ENCODE measurements at places on chromosomes 1 and 21.
A peak's percentile ranks its signal among the peaks of the same experiment; 100 is the strongest.

- DNase-seq, result no peak
Observed at GRCh38 chr1:41901551-41901950, 17.2 kb downstream of the HIVEP3 start.

DNA sequence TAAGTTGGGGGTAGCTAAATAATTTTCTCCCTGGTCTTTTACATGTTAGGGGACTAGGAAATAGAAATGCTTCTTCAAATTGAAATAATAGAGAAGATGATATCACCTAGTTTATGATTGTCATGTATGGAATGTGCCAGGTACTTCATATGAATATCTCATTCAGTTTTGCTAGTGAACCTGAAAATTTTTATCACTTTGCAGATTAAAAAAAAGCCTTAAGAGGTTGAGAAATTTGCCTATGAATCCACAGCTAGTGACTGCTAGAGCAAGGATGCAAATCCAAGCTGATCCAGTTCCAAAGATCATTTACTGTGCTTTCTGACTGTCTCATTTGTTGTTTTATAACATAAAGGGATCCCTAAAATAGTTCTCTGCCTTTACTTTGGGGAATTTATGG lies 24.7 kb downstream of the RNF2 start:
- DNase-seq, result no peak

- DNase-seq, result no peak
Observed at GRCh38 chr21:31136891-31137290, 98.6 kb upstream of the KRTAP19-8 start.

GRCh38 chr1:55212349-55213150 lies 2.6 kb downstream of the USP24 start:
- no peak for DNase-seq

- peak; percentile 83 for DNase-seq
Observed at GRCh38 chr1:156767879-156768604, 707 bp downstream of the PRCC start.

DNA sequence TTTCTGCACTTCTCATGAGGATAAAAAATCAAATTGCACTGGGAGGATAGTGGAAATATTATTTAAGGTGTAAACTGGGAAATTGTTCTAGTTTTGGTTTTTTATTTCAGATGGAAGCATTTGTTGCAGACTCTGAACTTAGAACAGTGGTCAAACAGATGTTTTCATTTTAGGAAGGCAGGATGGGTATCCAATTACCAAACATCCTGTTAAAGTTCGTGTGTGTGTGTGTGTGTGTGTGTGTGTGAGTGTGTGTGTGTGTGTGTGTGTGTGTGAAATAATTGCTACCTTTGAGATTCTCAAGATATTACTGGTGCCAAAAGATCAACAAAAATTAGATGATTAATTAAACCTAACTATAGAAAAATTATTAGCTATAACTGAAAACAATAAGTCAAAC lies 24.3 kb upstream of the DUSP10 start:
- DNase-seq, result no peak

- DNase-seq, result no peak
Observed at GRCh38 chr1:174090471-174090870, 68.3 kb upstream of the RC3H1 start.

GRCh38 chr1:232834066-232834465 lies 28.9 kb downstream of the MAP10 start:
- no peak for DNase-seq

DNA sequence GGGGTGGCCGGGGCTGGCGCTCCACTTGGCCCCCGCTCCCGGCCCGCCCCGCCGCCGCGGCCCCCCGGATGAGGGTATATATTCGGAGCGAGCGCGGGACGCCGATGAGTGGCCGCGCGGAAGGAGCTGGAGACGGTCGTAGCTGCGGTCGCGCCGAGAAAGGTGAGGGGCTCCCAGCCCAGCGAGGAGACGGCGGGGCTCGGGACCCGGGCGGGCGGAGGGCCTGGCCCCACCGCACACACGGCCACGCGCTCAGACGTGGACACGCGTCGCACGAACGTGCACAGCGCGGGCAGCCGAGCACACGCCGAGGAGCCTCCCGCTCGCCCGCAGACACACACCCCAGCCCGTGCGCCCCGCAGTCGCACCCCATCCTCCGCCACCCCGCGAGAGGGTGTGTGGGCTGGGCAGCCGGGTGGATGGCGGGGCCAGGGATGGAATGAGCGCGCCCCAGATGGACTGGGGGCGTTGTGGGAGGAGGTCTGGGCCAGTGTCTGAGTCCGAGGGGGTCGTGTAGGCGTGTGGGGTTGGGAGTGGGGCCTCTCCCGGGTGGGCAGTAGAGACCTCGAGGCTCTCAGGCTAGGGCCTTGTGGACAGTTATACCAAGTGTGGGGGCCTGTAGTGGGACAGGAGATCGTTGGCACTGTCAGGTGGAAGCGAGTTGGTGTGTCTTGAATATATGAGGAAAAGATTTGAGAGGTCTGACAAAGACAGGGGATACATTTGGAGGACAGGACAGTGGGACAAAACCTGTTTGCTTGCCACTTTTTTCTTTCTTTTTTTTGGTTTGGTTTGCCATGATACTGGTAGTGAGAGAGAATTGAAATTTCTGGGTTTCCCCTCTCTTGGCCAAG lies at the start of gene UAP1:
Gene UAP1 (plus strand): TSS at position 107 of the 854 bp plus-strand sequence. CDS start 4,347 bp downstream, outside the sequence.
- no peak for DNase-seq

DNA sequence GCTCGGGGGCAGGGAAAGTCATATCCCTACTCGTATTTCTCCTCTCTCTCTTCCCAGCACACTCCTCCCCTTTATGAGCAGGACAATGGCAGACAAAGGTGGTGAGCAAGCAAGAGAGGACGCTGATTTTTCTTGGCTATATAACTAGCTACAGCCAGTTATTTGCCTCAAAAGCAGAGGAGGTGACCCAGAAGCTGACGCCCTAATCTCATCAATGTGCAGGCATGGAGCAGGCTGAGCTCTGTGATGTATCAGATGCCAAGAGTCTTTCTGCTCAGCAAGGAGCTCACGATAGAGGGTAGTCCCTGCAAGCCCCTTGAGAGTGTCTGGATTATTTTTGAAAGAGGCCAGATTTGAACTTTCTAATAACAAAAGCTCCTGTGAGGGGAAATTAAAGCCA lies 75.5 kb downstream of the ASTN1 start:
- no peak for DNase-seq

GRCh38 chr1:34984793-34985608 lies at the start of gene TMEM35B:
TMEM35B (minus strand) TSS chr1:34985347; CDS start chr1:34985305, 42 bp downstream.
- DNase-seq, result peak; percentile 87

- no peak for DNase-seq
Observed at GRCh38 chr1:110012100-110012780, 22.2 kb upstream of the STRIP1 start.
